Activated CD8-positive, alpha-beta T cell treated with anti-CD3 and anti-CD28 coated beads, Interleukin-2, amount 10 ng/mL, durations not matched to agents 7 days and 5 days (primary cell): ENCODE measurements at places on chromosomes 1 and 21.

DNA sequence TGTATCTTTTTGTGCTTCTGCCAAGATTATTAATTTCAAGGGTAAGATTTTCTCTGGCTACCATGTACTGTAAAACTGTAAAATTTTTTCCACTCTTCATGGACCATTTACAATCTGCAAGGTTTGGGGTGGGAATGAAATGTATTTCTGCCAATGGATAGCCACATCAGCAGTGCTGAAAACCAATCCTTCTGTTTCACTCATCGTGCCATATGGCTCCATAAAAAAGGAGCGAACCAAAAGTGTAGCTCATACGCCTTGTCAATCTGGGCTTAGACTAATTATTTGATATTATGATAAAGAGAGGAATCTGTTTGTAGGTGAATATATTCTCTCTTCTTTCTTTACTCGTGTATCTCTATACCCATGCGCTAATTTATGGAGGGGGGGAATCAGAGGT, 3.0 kb upstream of the SLC44A5 start:
- no peak for DNase-seq

- DNase-seq: no peak
Measured at GRCh38 chr1:81542196-81542595, 258.5 kb upstream of the ADGRL2 start.

GRCh38 chr1:72018562-72018961, 263.8 kb downstream of the NEGR1 start:
- no peak for DNase-seq

DNA sequence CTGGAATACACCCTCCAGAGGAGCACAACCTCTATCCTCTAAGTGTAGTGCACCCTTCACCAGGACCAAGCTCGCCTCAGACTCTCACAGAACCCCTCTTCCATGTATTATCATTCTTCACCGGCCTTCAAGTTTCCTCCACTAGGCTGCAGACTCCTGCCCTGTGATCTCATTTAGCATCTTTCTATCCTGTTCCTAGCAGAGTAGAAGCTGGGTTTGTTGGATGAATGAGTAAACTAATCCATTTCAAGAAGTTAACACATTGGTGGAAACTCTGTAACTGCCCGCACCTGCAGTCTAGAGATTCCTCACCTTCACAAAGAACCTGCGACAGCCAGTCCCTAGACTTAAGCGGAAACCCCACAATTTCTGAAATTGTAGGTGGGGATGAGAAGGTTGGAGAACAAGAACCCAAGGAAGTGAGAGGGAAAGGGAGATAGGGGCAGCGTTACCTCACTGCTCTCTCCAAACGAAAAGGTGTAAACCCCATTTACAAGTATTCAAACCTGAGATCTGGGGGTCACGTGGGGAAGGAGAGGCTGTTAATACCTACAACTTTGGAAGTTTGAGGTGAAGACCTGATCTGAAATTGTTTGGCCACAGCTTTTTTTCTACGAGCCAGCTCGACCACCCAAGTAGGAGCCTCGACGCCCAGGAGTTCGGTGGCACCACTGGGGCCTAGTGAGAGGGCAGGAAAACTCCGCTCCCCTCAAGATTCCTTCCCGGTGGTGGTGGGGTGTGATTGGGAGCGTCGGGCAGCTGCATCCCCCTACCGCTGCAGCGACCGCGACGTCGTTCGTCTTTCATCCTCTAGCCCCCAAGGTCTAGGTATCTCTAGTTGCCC, 1.2 kb downstream of the PTPN14 start:
- no peak for DNase-seq

DNA sequence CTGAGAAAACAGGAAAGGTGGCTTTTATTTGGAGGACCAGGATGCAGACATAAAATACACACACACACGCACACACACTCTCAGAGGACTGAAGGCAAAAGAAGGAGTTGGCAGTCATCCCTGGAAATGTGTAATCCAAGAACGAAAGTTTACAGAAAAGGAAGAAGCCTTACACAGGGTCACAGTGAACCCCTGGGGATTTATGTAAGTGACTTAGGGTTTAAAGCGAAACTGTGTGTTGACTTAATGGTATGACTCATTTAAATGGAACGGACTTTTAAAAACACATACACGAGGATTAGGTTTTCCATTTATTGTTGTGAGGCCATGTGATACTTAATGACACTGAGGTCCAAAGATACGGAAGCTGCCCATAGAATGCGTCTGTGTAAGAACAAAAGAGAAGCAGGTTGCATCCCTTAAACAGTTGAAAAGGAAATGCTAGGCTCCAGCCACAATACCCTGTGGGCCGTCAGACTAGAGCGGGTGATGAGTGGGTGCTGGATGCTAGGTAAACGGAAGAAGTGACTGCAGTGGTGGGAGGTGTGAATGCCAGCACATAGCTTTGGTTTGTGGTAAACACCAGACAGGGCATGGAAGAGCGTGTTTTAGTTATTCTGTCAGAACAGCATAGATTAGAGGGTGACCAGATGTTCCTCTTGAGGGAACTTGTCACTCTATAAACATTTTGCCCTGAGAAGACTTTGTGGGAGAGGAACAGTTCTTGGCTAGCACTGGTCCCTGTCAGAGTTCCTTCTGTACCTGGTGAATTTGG, 21.6 kb upstream of the BCL10 start:
- peak; percentile 78 for DNase-seq

GRCh38 chr1:88544195-88544594, 139.9 kb upstream of the PKN2 start:
- no peak for DNase-seq

GRCh38 chr21:32990666-32991065, 35.1 kb upstream of the OLIG2 start:
- no peak for DNase-seq

DNA sequence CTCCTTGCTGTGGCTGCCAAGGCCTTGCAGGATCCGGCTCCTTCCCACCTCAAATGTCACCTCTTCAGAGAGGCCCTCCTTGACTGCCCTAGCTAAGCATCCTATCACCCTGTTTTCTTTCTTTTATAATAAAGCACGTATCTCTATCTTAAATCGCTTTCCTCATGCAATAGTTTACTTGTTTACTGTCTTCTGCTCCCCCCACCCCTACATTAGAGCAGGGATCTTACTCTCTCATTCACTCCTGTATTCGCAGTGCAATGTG, 36.4 kb downstream of the MYOM3 start:
- DNase-seq: no peak

GRCh38 chr1:176602388-176603004, 139.5 kb downstream of the PAPPA2 start:
- no peak for DNase-seq

GRCh38 chr21:14706712-14707510, 160.8 kb upstream of the SAMSN1 start:
- DNase-seq: no peak

DNA sequence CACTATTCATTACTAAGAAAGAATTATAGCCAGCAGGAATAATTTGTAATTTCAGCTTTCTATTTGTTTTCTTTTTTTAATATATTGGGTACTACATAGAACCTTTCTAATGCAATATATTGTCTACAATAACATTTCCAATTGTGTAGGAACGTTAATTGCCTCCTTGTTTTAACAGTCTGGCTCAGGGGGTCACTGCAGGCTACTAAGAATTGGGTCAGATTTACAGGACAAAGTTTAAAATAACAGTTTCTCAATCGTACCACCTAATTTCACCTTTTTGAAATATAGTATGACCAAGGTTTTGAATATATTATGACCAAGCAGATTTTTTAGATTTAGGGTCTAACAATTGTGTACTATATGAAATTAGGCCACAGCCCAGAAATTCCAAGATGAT, 2.4 kb downstream of the CFH start:
- DNase-seq: no peak

GRCh38 chr1:211318576-211319280, 7.9 kb upstream of the TRAF5 start:
- no peak for DNase-seq

DNA sequence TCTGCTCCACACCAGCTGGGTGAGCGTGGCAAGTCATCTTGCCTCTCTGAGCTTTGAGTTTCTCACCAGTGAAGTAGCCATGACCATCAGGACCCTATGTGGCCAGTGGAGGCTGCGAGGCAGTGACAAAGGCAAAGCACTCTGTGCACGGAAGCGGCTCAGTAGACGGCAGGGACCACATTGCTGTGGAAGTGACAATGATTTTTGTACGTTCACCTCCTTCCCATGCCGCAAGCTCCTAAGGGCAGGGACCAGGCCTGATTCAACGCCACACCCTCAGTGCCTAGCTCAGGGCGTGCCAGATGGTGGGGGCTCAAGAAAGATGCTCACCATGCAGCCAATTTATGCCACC, 210.5 kb downstream of the MATN1 start:
- DNase-seq: no peak

DNA sequence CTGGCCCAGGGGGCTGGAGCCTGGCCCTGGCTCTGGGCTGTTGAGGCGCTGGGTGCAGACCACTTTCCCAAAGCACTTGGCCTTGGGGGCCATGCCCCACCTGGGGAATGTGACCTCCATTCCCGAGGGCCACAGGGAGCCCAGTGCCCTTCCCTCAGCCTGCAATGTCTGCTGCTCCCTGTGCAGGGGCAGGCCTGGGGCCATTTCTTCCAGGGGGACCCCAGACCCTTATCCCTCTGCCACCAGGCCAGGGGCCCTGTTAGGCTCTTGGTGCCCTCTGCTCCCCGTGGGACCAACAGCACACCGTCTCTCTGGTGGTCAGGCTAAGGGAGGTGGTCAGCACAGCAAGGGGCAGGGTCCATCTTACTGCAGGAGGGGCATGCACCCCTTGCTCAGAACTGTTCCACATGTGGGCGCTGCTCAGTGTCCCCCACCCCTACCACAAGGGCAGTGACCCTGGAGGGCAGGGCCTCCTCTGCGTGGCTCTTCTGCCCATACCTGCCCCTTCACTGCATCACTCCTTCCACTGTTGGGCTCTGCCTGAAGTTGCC, 1.1 kb upstream of the TMEM52 start:
- DNase-seq: no peak

- no peak for DNase-seq
Measured at GRCh38 chr1:99198393-99198792, 65.9 kb upstream of the PLPPR4 start.

DNA sequence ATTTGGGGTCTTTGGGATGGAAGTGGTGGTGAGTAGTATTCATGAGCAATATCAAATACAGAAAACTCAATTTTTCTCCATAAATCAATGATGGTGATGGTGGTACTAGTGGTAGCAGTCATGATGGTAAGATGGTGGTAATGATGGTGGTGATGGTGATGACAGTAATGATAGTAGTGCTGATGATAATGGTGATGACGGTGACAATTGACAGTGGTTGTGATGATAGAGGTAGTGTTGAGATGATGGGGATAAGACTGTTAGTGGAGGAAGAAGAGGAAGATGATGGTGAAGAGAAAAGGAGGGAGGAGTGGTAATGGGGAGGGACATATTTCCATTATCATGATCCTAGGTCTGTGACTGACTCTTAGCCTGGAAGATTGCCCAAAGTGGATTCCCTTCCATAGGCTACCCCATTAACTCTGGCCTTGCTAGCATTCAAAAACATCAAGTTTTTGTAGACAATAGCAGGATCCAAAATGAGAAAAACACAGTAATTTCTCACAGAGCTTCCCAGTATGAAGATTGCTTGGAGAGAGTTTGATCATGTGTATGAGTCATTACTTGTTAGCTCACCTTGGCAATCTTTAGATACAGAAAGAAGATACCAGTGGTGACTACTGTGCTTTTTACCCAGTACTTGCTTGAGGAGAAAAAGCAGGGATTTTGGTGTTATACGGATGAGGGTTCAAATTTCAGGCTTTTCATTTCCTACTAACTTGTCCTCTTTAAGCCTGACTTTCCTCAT, 93.9 kb downstream of the ATP1A1 start:
- no peak for DNase-seq

GRCh38 chr1:158334526-158335212, 3.3 kb upstream of the CD1B start:
- DNase-seq: no peak

DNA sequence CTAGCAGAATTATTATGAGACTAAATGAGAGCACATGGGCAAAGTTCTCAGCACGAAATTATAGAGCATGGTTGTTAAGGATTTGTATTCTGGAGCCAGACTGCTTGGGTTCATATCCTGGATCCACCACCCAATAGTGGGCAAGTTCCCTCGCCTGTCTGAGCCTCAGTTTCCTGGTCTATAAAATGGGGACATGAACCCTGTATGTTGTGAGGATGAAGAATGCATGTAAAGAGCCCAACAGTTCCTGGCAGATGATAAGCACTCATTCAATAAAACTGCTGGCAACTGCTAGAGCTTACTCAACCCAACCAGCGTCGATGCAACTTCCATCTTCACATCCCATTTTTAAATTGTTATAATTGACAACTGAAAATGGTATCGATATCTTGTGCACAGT, 47.2 kb upstream of the ZBTB40 start:
- no peak for DNase-seq

- DNase-seq: no peak
Measured at GRCh38 chr1:212181015-212181882, 104.0 kb upstream of the PPP2R5A start.

- DNase-seq: no peak
Measured at GRCh38 chr1:119293797-119294196, 74.8 kb upstream of the HAO2 start.

- no peak for DNase-seq
Measured at GRCh38 chr1:185823467-185823866, 89.3 kb downstream of the HMCN1 start.

GRCh38 chr1:170807432-170807831, 127.9 kb upstream of the MROH9 start:
- DNase-seq: no peak

GRCh38 chr1:53982763-53983104, 35.3 kb downstream of the LDLRAD1 start:
- no peak for DNase-seq

GRCh38 chr1:54581621-54582035, 33.6 kb downstream of the ACOT11 start:
- DNase-seq: no peak

- DNase-seq: no peak
Measured at GRCh38 chr1:75708910-75709309, 15.6 kb upstream of the ACADM start.

DNA sequence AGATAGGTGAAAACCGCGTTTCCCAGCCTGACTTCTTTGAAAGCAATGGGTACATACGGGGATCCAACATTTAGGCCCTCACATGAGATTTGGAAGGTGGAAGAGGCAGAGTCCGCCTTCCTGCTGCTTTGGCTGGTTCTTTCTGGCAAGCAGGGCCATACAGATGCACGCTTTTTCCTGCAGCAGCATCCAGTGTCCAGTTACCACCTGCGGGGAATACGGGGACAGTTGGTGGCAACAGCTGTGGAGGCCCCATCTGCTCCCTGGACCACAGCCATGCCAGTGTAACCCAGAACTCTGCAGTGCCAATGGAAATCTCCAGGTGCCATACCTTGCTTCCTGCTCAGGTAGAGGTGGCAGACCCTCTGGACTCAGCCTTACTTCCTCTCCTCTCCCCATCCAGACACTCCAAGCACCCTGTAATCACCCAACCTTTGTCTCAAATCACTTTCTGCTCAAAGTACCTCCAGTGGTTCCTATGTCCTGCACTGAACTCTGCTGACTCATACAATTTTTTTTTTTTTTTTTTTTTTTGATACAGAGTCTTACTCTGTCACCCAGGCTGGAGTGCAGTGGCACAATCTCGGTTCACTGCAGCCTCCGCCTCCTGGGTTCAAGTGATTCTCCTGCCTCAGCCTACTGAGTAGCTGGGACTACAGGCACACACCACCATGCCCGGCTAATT, 68.3 kb downstream of the SLC16A1 start:
- no peak for DNase-seq
